ENCODE measurements at places on chromosomes 12 and 14. TPM values are rescaled to one million over a fixed set of nuclear protein-coding genes. Genes with fewer than 3 reads are reported as not detected.

Gene FAM222A
- total RNA-seq, result 0.31 TPM

GRCh38 chr14:69535230-69535848 is 39.3 kb downstream of the CCDC177 start:
- DNase-seq, result peak; percentile 21

DNA sequence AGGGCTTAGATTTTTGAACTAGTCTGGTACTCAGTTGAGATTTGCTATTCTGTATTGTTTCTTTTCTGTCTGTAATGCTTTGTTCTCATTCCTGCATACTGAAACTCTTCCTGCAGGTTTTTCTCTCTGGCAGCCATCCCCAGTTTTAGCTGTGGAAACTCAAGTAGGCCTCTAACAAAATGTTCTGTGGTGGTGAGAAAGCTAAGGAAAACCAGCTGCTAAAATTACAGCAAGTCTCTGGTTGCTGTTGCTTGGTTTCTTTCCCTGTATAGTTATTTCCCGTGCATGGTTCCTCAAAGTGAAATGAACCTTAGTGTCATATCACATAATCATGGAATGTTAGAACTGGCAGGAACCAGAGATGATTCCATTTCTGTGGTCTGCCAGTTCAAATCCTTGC is 442.5 kb downstream of the NRXN3 start:
- no peak for DNase-seq

DNA sequence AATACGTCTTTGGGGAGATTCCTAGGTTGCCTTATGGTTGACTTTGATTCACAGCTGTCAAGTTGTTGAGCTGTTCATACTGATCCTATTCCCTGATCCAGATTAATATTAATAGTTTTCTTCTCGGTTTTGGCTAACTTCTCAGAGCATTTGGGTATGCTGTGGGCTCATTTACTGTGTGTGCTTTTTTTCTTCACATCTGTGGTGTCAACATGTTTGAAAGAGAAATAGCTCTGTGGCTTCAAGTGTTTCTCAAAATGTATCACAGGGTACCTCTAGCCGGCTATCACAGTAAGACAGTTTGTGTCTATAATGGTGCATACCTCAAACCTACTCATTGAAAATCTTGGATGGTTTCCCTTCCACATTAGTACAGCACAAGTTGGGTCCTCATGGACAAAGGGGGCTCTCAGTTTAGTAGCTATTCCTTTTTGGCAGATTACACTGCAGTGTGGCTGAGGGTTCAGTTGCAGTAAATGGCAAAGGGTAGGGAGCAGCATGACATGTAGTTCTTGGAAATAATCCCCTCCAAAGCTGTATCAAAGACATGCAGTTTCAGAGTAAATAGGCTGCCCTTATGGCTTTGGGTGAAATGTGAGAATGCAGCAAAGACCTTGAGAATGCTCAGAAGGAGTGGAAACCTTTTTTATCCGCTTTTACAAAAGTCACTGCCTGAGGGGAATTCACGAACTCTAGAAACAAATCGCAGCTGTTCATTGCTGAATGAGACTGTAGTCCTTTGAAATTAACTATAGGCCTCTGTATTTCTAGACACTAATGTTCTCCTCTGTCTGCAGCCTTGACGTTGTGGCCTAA is 102.4 kb upstream of the ATF1 start:
- no peak for DNase-seq

Gene SLC5A8
- total RNA-seq, result 0.10 TPM

GRCh38 chr14:90398315-90398839 is 1.5 kb downstream of the CALM1 start:
- DNase-seq, result no peak

- DNase-seq, result no peak
Measured at GRCh38 chr12:30517320-30517719, 178.3 kb downstream of the IPO8 start.

GRCh38 chr12:14923944-14924343 is 14.4 kb downstream of the ERP27 start:
- DNase-seq, result no peak
